ENCODE measurements at places on chromosomes 11 and 22.

DNA sequence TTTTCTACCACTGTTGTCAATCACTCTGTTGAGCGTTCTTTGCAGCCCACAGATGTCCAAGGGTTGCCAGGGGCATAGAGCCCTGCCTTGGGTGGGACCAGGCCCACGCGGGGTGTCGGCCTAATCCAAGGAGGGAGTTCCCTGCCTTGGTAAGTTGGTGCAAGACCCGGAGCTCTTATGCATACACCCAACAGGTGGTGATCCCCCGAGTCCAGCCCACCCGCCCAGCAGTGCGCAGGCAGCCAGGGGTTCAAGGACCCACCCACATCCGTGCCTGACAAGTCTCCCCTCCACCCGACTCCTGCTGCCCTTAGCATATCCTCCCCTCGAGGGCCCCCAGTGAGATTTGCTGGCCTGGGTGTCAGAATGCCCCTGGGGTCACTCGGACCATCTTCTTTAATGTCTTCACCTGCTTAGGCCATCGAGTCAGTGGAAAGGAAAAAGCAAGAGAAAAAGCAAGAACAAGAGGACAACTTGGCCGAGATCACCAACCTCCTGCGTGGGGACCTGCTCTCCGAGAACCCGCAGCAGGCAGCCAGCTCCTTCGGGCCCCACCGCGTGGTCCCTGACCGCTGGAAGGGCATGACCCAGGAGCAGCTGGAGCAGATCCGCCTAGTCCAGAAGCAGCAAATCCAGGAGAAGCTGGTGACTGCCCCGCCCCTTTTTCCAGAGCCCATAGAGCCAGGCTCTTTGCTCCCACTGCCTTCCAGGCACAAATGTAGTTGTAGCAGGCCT, 12.2 kb downstream of the RIBC2 start:
- no peak for DNase-seq

- DNase-seq = no peak
Measured at GRCh38 chr11:116536416-116536815, 236.4 kb downstream of the BUD13 start.

- no peak for DNase-seq
Measured at GRCh38 chr11:31118566-31118965, 251.0 kb downstream of the DCDC1 start.

DNA sequence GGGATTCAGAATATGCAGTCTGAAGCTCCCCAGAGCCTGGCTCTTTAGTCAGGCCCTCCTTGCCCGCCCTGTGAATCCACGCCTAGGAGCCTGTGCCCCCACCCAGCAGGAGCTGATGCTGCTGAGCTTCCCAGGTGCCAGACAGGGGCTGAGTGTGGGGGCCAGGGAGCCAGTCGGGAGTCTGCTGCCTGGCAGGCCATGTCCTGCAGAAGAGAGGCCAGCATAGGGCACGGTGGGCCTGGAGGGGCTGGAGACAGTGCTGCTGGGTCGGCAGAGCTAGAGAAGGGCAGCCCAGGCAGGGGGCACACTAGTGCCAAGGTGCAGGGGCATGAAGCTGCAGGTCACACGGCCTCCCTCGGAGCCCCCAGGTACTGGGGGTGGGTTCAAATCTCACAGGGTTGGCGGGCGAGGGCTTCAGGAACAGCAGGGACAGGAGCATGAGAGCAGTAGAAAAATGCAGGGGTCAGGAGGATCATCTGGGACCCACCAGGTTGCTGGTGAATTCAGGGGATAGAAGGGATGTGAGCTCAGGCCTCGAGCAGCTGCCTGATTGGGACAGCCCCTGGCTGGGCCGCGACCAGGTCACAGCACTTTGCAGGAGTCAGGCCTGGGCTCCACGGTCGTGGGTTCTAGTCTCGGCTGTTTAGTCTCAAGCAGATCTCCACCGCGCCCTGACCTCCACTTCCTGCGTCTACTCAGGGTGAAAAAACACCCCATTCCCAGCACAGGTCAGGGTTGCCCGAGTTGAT, 4.1 kb upstream of the SEPTIN5 start:
- DNase-seq = no peak

GRCh38 chr11:111795334-111795985, 29.3 kb upstream of the PPP2R1B start:
- no peak for DNase-seq

GRCh38 chr22:20807315-20807752, 33.4 kb downstream of the SERPIND1 start:
- peak; percentile 58 for DNase-seq

DNA sequence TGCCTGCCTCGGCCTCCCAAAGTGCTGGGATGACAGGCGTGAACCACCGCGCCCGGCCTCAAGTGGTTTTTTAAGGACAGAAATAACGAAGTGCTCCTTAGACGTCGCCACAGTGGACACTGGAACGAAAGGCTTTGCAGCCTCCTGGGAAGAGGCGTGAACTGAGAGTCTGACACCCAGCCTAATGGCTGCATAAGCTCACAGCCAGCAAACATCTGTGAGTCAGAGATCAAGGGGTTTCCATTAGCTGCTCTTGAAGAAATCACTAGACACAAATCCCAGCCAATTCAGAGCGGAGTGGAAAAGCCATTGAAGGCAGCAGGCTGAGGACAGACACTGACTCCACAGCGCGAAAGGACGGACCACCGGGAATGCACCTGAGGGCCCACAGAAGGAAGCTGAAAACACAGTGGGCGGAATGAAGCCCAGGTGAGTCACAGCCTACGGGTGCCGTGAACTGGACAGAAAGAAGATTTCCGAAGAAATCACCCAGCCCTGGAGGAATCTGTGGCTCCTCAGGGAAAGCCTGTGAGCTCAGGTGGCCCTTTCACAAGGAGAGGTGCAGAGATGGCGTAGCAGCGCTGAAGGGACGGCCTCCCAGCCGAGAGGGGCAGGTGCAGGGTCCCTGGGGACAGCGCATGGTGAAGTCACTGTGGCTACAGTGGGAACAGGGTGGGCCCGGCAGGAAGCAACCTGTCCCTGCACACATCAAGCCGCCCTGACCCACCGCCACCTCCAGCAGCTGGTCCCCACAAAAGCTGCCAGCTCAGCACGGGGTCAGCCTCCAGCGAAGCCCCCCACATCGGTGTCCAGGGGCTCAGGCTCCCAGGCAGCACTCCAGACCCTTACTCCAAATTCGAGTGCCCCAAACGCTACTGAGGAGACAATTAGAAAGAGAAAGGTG, 11.6 kb downstream of the LMNTD2 start:
- DNase-seq = no peak

GRCh38 chr22:44561139-44561840, 63.3 kb upstream of the RTL6 start:
- no peak for DNase-seq

- no peak for DNase-seq
Measured at GRCh38 chr11:116314006-116314405, 458.8 kb downstream of the BUD13 start.

GRCh38 chr11:15519124-15519791, 404.5 kb downstream of the INSC start:
- DNase-seq = no peak

GRCh38 chr11:15692739-15693138, 578.0 kb downstream of the INSC start:
- no peak for DNase-seq

DNA sequence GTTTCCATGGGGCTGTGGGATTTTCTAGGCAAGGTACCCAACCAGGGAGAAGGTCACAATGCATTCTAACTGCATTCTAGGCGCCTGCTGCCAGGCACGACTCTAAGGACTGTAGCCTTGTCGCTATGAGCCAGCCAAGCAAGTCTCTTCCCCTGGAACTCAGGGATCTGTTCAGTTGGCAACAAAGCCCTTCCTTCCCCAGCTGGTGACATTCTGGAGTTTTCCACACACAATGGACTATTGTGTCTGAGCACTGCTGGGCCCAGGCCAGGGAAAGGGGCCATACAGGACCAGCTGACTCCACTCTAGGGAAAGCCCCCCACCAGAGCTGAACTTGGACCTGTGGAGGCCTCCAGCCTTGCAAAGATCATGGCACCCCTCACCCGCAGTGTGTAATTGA, 116.8 kb downstream of the RRAS2 start:
- peak; percentile 61 for DNase-seq

DNA sequence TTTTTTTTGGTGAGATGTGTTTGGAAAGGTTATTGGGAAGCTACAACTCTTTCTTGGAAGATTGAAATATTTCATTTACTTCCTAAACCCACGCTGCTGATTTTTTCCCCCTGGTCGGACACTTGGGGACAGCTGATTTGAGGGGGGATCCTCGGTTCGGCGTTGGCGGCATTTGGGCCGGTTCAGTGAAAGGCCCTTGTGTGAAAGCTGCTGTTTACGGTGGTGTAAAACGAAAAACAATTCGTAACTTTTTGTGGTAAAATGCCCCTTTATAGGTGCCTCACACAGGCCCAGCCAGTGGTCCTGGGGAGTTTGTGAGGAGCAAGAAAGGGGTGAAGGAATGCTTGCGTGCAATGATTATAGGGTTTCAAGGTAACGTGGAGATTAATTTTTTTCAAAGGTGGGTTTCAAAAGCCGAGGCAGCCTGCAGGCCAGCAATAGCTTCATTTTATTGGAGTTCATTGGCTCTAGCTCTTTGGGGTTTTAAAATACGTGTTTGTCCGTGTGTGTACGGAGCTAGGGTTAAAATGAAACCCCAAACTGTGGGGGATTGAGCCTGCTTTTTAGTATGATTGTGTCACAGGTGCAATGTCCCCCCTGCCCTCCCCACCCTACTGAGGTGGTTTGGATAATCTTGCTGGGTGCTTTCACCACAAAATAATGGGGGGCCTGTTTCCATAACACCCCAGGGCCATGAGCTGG, 77.2 kb upstream of the PPARA start:
- DNase-seq = no peak

- DNase-seq = no peak
Measured at GRCh38 chr11:59180907-59181306, 9.0 kb downstream of the DTX4 start.

- no peak for DNase-seq
Measured at GRCh38 chr11:19089421-19089820, 27.5 kb upstream of the ZDHHC13 start.

GRCh38 chr22:23763954-23764353, 1.2 kb downstream of the C22orf15 start:
- DNase-seq = no peak

GRCh38 chr11:65261591-65262380, at the start of gene POLA2:
TSS of gene POLA2 (plus strand) at chr11:65261962. CDS start at chr11:65262293, 331 bp downstream.
- peak; percentile 96 for DNase-seq

DNA sequence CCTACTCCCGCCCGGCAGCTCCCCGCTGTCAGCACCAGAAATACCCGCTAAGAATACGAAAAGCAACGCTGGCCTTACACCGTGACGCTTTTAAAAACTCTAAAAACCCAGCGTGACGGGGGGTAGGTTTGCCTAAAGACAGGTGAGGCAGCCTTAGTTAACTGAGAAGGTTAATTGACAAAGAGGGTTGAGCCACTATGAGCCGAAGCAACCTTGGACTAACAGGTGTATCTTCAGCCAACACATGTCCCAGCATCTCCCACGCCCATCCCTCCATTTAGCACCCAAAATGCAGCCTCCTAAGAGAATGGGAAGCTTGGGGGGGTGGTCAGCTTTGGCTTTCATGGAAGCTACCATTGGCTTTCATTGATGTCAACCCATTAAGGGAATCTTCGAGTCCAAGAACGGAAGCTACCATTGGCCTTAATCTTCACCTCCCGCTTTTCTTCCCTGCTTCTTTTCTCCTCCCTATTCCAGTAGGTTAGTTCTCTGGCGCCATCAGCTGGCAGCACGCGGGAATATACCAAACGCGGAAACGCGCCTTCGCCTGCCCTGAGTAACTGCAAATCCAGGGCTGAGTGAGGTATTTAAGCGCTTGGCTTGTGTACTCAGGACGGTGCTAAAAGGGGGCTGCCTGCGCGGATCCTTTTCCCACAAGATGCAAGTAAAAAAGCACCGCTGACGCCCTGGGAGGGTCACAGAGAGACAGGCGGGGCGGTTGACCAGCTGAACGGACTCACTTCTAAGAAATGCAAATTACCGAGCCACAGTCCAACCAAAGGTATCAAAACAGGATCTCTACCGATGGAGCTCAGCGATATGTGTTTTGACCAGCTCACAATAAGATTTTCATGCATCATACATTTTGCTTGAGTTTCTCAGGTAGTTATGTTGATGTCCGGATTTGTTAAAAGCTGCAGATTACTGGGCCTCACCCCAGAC, 38.5 kb upstream of the GLYATL1 start:
- DNase-seq = peak; percentile 30

GRCh38 chr22:46450931-46451561, 86.4 kb downstream of the CELSR1 start:
- no peak for DNase-seq

GRCh38 chr11:124759266-124760204, 2.6 kb downstream of the ESAM start:
- peak; percentile 55 for DNase-seq

- DNase-seq = no peak
Measured at GRCh38 chr11:73196576-73196975, 21.5 kb upstream of the P2RY2 start.

GRCh38 chr11:47488111-47488510, 39.2 kb upstream of the RAPSN start:
- DNase-seq = no peak

DNA sequence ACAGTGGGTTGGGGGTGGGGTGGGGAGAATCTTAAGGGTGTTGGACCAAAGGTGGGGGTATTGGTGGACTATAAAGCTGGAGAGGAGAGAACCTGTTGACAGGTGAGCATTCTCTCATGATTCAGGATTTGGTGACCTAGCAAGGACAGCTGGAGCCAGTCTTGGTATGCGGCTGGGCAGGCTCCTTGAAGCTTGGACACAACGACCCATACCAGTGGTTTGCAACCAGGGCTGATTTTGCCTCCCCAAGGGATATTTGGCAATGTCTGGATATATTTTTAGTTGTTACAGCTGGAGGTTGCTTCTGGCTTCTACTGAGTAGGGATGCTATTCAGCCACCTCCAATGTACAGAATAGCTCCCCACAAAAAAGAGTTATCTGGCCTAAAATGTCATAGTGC, 5.6 kb downstream of the EXT2 start:
- no peak for DNase-seq

GRCh38 chr11:110818032-110818687, 105.9 kb upstream of the ARHGAP20 start:
- peak; percentile 26 for DNase-seq

GRCh38 chr11:92495107-92495793, 270.6 kb downstream of the FAT3 start:
- DNase-seq = no peak

GRCh38 chr11:64207256-64208085, 950 bp downstream of the FERMT3 start:
- DNase-seq = peak; percentile 76

Data from lung microvascular endothelial cell (primary cell).